Fibroblast of lung (primary cell): ENCODE measurements at places on chromosomes 16 and 17.

DNA sequence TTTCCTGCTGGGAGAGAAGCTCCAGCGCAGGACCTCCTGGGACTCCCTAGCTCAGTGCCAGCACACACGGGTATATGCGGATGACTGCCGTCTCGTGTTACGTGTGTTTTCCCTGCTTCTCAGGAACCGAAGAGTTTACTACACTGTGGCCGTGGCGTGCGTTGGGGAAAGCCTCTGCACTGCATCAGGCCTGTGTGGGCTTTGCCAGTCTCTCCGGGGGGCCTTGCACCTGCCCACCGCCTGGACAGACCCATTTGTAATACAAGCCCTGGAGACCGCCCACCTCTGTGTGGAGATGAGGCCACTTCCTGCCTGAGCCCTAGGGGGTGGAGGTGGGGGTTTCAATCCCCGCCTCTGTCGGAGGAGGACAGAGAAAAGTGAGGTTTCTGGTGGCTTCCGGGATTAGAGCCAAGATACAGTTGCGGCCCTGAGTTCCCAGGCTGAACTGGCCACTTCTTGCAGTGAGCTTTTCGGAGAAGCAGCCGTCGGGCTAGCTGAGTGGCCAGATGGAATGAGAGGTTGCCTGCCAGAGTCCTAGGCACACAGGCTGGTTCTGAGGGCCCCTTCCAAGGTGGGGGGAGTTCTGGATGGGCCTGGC, 43.4 kb upstream of the GSE1 start:
- DNase-seq, result peak; percentile 56

DNA sequence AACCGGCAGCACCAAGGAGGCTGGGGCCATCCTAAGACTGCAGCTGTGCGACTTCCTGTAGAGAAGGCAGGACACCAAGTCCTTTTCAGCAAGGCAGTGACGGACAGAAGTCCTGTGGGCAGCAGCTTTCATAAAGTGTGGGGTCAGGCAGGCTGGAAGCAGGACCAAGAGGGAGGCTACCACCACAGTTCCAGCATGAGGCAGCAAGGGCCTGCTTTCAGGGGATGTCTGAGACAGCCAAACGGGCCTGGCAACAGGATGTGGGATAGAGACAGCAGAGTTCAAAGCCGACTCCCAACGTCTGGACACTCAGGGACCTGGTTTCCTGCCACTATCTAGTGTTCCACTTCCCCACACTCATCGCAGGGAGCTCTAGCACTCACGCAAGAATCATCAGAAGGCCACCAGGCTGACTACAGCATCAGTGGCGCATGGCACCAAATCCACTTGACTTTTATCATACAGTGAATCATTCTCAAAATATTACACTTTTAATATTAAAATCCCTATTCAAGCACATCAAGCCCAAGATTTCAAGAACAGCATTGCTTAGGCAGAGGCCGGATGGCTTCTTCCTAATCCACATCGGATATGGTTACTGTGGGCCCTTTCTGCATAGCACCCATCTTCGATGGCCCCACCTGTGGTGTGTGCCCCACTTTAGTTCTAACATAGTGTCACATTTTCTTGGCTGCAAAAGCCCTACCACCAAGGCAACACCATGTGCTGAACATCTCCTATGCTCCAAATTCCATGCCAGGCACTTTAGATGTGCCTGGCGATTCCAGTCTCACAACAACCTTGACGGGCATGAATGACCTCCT, 5.2 kb downstream of the USP7 start:
- peak; percentile 75 for DNase-seq

DNA sequence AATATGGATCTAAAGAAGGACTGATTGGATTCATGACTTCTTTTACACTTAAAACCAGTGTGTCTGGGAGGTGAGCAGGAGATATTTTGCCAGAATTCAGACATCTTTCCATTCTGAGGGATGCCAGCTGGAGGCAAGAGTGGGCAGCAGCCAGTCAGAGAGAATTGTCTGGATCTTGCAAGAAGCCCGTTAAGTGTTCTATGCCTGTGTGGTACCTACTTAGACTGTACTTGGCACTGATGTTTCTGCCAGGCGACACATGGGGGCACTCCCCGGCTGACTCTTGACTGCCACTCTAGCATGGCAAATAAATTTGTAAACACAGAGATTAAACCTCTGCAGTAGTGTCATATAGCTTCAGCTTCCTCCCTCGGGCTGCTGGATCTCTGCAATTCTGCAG, 247.7 kb downstream of the UTP18 start:
- DNase-seq, result no peak

- DNase-seq, result peak; percentile 26
Measured at GRCh38 chr17:42979511-42980273, at the start of gene PTGES3L. PTGES3L (minus strand) TSS chr17:42980080; CDS start chr17:42980053, 27 bp downstream.

- DNase-seq, result no peak
Measured at GRCh38 chr16:11502239-11502638, 84.5 kb downstream of the LITAF start.

DNA sequence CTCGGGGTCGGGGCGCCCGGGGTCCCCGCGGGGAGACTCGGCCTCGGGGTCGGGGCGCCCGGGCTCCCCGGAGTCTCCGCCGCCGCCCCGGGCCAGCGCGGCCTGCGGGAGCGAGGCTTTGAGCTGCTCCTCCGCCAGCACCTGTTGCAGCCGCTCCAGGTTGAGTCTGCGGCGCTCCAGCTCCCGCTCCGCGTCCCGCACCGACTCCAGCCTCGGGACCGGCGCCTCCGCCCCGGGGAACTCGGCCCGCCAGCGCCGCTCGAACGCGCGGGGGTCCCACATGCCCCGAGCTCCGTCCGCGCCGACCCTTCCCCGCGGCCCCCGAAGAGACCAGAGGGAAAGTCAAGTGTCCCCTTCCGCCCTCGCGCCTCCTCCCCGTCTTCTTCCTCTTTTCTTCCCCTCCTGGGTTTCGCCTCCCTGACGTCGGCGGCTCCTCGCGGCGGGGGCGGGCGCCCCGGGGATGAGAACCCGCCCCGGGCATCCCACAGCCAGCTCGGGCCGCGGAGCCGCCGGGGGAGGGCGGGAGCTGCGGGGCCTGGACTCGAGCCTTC, 40.8 kb upstream of the BHLHA9 start:
- no peak for DNase-seq

DNA sequence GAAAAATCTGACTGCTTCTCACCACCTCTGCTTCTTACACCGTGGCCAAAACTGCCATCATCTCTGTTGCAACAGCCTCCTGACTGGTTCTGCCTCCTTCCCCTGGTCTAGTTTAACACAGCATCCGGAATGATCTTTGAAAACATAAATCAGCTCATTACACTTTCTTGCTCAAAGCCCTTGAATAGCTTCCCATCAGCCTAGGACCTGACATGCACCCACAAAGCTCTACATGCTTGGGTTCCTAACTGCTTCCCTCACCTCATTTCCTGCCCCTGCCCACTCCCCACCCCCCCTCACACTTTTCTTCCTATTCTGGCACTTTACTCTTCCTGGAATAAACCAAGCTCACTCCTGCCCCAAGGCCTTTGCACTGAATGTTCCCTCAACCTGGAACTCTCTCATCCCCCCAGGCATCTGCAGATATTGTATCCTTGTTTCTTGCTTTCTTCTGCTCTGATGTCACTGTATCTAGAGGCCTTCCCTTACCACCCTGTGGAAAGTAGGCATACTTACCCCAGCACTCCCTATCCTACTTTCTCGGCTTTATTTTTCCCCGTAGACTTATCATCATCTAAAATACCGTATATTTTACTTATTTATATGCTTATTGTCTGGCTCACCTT, 112.4 kb downstream of the FTO start:
- no peak for DNase-seq

DNA sequence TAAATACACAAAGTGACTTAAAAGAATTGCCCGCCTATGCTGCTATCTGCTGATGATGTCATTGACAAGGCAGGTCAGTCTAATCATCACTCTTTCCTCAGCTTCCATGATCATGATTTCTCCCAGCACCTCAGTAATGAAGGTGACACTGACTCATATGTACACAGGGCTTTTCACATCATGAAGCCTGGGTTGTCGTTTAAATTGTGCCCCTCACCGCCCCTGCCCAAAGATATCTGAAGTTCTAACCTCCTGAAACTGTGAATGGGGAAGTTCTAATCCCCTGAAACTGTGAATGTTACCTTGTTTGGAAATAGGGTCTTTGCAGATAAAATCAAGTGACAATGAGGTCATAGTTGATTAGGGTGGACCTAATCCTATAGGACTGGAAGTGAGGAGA, 17.4 kb upstream of the GPRC5C start:
- no peak for DNase-seq

GRCh38 chr17:19986941-19987861, 9.6 kb upstream of the AKAP10 start:
- DNase-seq, result no peak

GRCh38 chr16:87705771-87706277, 60.0 kb downstream of the KLHDC4 start:
- DNase-seq, result no peak

GRCh38 chr17:80941171-80941570, 50.5 kb upstream of the CHMP6 start:
- no peak for DNase-seq

DNA sequence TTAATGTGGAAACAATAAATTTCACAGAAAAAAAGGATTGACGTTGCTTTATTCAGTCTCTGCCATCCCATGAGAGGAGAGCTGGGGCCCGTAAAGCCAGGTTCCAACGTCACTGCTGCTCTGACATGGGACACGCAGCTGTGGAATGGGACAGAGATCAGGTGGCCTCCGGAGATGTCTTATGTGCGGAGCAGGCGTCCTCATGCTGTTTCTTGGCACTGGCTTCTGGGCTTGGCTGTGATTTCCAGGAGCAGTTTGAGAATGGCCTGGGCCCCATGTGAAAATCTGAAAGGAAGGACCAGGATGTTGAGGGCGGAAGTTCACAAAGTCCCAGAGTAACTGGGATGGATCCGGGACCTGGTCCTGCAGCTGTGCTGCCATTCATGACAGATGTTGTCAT, 32.4 kb downstream of the NDEL1 start:
- DNase-seq, result no peak

- no peak for DNase-seq
Measured at GRCh38 chr16:89607937-89608740, 5.3 kb upstream of the DPEP1 start.
